ENCODE measurements at places on chromosomes 1 and 21.

DNA sequence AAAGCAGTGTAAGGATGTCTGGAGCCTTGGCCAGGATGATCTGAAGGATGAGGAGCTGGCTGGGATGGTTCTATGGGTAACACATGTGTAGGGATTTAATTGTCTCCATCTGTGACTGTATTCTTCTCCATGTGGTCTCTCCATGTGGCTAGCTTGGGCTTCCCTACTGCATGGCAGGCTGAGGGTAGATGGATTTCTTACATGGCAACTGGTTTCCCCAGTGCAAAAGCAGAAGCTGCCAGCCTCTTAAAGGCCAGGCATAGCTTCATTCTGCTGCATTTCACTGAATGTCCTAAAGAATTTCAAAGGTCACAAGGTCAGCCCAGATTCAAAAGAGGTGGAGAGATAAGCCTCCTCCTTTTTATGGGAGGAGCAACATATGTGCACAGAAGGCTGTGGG, 61.7 kb downstream of the XCL2 start:
- DNase-seq: no peak

DNA sequence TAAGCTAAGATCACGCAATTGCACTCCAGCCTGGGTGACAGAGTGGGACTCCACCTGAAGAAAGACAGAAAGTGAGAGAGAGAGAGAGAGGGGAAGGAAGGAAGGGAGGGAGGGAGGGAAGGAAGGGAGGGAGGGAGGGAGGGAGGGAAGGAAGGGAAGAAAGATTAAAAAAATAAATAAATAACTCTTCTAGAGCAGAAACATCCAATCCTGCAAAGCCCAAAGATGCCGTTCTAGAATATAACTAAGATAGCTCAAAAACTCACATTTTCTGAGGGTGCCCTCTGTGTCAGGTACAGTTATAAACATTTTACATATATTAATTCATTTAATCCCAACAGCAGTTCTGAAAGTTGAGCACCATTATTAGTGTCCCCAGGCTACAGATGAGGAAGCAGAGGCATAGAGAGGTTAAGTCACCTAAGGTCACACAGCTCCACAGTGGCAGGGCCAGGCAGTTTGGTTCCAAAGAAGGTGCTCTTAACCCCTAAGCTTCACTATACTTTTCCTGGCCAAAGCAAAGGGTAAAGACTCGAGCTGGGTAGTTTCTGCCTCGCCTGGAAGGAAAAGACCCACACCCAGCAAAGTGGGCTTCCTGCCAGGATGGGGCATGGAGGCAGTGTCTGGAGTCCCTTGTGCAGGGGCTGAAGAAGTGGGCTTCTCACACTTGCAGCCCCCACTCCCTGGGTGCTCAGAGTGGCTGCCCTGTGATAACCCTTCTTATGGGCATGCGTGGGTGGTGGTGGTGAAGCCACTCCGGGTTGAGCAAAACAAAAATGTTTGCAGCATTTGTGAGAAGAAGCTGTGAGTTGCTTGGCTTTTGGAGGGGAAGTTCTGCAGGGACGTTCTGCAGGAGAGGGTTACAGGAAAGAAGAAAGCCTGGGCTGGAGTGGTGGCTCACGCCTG, 7.9 kb upstream of the PIK3CD start:
- DNase-seq: peak; percentile 51

- peak; percentile 92 for DNase-seq
Observed at GRCh38 chr1:37479255-37480124, 5.1 kb downstream of the ZC3H12A start.

DNA sequence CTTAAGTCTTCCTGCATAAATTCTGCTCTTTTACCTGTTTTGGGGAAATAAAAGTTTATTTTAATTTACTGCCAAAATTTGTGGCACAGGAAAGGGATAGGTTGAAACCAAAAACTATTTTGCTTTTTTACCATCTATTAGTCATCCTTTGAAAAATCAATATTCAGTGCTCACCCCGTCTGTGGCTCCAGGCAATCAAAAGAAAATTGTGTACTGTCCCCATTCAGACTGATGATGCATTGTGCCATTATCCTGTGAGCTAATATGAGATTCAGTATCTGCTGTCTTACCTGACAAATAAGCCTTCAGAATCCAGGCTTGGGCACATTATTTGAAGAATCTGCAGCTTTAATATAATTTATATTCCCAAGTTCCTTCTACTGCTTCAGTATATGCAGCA, 650.7 kb downstream of the KIF26B start:
- DNase-seq: no peak

DNA sequence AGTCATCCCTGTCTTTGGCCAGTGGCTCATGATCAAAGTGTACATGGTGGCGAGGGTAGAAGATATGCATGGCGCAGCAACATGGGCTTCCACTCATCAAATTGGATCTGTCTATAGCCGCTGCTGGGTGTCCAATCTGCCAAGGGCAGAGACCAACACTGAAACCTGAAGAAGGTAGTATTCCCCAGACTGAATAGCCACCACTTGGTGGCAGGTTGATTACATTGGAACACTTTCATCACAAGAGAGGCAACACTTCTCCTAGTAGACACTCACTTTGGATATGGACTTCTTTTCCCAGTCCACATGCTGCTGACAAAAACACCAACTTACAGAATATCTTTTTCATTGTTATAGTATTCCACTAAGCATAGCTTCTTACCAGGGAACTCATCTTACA, 22.4 kb upstream of the PPM1J start:
- no peak for DNase-seq

DNA sequence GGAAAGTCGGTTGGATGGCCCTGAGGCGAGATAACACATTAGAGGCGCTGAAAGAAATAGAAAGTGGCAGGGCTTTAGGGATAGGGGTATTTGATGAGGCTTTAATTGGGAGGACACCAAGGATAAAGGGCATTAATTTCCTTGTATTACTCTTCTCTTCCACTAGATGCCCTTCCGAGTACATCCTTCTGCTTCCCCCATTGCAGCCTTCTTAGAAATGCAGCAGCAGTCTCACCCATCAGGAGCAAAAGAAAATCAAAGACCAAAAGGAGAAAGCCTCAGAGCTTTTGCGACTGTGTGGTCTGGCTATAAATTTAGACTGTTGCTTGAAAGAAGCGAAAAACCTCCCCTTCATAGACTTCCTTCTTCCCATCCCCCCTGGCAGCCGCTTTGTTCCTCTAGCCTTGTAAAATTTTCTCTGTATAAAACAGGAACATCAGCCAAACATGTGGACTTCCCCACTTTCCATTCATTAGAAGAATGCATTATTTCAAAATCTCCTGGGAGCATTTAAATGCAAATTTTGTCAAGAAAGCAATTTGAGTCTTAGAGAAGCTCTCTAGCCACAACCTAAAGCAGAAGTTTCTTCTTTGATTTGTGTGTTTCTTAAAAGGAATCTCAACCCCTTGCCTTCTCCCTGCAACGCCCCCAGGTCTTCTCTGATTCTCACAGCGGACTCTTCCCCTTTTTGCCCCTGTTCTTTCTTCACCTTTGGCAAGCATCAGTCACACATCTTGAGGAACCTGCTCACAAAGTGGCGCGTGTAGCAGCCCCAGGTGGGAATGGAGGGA, 76.6 kb downstream of the NDUFS5 start:
- peak; percentile 32 for DNase-seq

DNA sequence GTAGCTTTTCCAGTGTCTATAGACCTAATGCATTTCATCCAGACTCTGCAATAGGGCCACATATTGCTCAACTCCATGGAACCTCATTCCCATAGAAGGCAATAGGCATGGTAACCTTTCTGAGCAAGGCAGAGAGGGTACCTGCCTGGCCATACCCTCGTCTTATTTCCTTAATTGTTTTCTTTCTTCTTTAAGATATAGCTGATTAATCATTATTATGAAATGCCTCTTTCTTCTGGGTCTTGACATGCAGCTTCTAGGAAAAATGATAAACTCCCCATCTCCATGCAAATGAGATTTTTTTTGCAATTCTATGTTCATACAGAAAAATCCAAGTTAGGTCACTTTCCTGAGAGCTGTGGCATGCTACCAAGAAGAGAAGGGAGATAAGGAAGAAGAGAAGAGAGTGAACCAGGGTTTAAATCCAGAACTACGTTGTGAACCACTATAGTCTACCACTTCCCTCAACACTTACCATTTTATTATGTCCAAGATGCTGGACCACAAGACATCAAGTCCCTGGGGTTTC, 33.0 kb upstream of the IL20 start:
- DNase-seq: no peak

GRCh38 chr1:193417945-193418744, 231.7 kb upstream of the B3GALT2 start:
- no peak for DNase-seq

- DNase-seq: no peak
Observed at GRCh38 chr1:154418923-154419619, 13.9 kb downstream of the IL6R start.

DNA sequence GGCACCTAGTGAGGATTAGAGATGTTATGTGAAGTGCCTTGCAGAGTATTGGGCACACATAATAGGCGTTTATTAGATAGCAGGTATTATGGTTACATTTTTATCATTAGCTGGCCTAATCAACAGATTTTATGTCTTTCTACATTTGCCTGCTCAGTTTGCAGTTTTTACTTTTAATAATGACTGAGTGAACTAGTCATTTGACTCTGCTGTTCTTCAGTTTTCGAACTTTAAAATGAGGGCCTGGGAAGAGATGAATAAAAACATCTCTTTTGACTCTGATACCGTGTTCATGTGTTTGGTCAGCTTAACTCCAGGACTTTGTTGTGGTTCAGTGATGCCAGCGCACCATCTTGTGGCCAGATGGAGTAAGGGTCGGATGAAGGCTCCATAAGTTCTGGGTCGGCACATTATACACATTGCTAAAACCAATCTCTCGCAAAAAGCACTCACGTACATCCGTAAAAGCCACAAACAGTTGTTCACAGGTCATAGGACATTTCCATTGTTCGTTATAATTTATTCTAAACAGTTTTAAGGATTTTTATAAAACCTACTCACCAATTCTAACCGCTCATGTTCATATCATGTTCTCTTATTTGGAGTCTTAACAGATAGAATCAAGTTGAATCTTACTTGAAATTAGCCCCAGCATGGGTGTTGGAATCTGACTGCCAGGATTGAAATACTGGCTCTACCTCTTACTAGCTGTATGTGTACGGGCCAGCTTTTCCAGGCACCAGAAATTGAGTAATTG, 78.4 kb upstream of the GPR88 start:
- DNase-seq: peak; percentile 76

DNA sequence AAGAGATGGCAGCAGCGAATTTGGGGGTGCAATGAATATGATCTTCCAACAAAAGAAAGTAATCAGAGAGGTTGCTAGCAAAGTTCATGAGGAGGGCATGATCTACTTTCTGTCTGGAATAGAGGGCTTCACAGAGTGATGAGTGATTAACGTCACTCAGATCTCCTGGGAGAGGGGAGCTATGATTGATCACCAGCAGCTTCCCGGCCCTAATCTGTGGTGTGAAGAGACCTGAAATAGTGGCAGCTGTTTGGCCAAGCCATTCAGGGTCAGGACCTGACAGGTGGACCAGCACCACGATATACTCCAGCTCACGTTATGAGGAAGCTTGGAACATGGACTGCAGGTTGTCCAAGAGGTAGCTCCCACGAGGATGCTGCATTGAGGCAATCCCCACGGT, 19.9 kb upstream of the TMEM183A start:
- no peak for DNase-seq

- DNase-seq: no peak
Observed at GRCh38 chr1:147264158-147264768, 21.8 kb downstream of the CHD1L start.

- DNase-seq: no peak
Observed at GRCh38 chr21:21268885-21269284, 270.7 kb downstream of the NCAM2 start.

DNA sequence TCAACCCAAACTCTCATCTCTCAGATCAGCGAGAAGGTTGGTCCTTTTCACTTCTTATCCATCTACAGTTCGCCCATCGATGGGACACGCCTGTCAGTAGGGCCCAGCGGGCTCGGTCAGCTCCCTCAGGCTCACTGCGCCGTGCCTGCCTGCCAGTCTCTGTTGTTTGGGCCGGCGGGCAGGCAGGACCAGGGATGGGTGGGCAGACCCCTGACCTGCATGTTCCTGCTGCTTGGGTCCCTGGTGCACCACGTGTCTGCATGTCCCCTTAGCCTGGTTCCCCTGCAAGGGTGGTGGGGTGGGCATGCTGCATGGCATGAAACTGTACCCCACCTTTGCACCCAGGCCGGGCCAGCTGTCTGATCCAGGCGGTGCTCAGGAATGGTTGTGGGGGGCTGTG, 52.4 kb downstream of the PTPRF start:
- DNase-seq: no peak

DNA sequence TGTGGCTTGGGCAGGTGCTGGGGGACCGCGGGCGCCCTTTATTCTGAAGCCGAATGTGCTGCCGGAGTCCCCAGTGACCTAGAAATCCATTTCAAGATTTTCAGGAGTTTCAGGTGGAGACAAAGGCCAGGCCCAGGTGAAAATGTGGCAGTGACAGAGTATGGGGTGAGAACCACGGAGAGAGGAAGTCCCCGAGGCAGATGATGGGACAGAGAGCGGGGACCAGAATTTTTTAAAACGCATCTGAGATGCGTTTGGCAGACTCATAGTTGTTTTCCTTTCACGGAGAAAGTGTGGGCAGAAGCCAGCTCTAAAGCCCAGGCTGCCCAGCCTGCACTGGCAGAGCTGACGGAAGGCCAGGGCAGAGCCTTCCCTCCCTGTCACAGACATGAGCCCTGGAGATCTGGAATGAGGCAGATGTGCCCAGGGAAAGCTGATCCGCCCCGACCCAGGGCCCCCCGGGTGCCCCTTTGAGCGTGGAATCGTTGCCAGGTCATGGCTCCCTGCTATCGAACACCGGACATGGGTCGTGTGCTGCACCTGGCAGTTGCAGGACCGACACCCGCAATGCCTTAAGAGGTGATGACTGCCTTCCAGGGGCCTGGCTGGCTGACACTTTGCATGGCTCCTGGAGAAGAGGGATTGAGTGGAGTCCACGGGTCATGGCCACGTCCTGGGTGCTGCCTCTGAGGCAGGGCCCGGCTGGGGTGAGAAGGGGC, 6.5 kb upstream of the SLX9 start:
- no peak for DNase-seq
